NCI-H1092 (cell line): ENCODE measurements at places on chromosomes 11 and 22.
A peak's percentile ranks its signal among the peaks of the same experiment; 100 is the strongest.

DNA sequence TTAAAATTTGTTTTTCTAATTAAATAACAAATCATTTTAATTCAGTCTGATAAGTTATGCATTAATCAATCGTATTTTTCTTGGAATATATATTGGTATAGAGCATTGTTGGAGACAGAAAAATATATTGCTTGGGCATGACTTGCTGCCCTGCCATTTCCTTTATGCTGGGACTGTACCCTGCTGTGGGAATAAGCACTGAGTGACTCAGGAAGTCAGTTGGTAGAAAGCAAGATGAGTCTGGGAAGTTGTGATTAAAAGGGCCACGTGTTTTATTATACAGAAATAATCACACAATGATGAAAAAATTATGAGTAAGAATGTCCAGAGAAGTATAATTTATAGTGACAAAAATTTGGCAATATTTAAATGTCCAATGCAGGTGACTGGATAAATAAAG, 139.5 kb downstream of the KIF18A start:
- no peak for DNase-seq

- no peak for DNase-seq
Observed at GRCh38 chr22:40519284-40519947, 117.1 kb downstream of the MRTFA start.

DNA sequence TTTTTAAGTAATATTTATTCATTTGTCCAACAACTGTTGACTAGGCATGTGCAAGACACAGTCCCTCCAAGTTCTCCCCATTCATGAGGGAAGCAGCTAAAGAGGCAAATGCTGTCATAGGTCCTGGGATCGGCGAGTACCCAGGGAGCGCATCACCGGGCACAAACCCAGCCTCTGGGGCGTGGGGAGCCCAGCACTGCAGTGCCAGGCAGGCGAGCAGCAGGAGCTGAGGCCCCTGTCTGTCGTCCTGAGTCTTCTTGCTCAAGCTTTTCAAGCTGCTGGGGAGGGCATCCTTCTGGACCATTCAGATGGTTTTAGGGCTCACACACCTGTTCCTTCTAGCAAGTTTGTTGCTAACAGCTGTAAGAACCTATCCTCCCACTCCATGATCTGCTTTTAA, 62.1 kb downstream of the PPFIA1 start:
- no peak for DNase-seq

GRCh38 chr22:44026066-44026629, 2.0 kb downstream of the PARVB start:
- DNase-seq = no peak

GRCh38 chr11:85539740-85540139, 87.4 kb downstream of the DLG2 start:
- DNase-seq = no peak

GRCh38 chr11:62169935-62170334, 20.1 kb upstream of the SCGB1D1 start:
- DNase-seq = no peak

GRCh38 chr11:46345881-46346484, 1.3 kb upstream of the DGKZ start:
- no peak for DNase-seq

GRCh38 chr11:131622193-131622592, 251.8 kb downstream of the NTM start:
- no peak for DNase-seq

DNA sequence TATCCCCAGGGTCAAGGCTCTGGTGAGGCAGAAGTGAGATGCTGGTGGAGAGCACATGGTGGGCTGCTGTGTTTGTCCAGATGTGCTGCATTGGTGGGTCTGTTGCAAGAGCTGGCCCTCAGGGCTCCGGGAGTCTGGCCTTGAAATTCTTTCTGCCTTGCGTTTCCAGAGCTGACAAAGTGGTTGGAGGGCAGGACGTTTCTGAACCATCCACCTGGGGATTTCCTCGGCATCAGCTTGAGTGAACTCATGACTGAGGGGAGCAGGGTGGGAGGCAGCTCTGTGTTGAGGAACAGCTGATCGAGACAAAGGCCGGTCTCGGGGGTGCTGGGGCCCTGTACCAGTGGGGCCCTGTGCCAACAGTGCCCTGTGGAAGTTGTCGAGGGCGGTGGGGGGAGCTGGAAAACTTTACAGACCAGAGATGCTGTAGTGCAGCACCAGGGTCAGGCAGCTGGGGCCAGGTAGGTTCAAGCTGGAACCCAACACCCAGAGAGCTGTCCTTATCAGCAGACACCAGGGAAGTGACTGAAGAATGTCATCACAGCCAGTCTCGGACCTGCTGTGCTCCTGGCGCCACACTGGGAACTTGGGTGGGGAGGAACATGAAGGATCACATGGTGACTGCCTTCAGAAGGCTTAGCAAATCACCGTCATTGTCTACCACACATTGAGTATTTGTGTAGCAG, 4.9 kb downstream of the TSKU start:
- no peak for DNase-seq

- DNase-seq = no peak
Observed at GRCh38 chr11:123753110-123753509, 1.2 kb downstream of the OR6X1 start.

DNA sequence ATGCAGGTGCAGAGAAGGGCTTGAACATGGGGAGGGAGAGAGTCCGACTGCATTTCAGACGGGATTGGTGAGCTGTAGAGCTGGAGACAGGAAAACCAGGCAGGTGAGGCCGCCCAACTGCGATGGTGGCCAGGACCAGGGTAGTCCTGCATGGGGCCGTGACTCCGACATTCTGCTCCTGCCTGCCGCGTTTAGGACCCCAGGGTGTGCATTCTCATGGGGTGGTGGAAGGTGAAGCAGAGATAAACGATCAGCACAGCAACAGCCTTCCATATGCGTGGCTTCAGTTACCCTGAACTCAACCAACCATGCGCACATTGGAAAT, 29.3 kb downstream of the SHANK2 start:
- DNase-seq = no peak

DNA sequence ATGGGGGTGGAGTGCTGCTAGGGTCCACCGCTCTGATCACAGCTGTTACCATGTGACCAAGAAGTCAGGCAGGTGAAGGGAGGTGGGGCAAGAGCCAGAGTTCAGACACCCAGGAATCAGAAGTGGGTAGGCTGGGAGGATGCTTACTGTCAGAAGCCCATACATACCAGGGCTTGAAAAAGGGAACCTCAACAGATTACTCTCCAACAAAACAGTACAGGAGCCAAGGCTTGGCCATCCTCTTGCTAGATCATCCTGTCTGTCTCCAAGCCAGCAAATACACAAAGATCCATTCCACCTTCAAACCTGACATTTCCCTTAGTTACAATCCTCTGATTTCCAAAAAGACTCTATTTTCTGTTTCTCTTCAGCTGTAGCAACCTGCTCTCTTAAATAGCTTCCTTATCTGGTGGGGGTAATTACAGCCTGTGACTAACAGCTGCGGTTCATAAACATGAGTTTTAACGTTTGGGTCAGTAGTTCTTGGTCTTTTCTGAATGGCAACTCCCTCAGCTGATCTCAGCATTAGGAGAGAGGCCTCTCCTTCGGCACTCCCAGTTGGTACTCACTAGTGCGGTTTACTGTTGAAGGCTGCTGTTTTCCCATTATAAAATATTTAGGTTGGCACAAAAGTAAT, 31.1 kb upstream of the WT1 start:
- DNase-seq = no peak

DNA sequence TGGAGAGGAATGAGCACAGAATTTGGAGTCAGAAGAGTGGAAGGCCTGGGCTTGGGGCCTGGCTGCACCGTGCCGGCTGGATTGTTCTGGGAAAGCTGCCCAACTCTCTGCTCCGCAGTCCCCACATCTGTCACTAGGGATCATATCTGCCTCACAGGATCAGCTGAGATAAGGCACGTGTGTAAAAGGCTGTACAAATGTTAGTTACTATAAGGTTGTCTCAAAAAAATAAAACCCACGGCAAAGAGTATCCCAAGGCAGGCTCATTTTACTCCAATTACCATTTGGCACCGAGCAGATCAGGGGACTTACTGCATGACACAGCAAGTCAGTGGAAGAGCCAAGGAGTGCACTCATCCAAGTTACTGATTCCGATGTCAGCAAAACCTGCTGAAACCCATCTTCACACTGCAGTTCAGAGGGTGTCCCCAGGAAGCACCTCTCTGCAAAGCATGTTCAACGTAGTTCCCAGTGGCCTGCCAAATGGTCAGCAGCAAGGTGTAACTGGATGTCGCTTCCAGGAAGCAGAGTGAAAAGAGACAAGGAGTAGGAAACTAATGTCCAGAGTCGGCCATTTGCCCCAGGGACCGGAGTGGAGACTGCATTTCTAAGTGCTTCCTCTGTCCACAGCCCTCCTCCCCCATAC, 18.1 kb upstream of the MRTFA start:
- peak; percentile 12 for DNase-seq

- DNase-seq = no peak
Observed at GRCh38 chr22:19760951-19761724, 560 bp downstream of the TBX1 start.

DNA sequence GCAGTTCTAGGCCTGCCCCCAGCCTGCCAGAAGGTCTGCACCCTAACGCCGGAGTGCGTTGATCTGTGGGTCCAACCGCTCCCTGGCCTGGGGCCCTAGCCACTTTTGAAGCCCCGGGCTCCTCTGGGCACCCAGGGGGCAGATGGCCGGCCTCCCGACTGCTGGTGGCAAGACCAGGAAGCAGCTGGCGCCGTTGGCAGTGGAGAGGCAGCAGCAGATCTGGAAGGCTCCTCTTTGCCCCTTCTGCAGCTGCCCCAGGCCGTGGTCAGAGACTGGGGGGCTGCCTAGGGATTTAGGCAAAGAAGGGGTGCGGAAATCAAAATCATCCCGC, 445 bp upstream of the VWCE start:
- no peak for DNase-seq

DNA sequence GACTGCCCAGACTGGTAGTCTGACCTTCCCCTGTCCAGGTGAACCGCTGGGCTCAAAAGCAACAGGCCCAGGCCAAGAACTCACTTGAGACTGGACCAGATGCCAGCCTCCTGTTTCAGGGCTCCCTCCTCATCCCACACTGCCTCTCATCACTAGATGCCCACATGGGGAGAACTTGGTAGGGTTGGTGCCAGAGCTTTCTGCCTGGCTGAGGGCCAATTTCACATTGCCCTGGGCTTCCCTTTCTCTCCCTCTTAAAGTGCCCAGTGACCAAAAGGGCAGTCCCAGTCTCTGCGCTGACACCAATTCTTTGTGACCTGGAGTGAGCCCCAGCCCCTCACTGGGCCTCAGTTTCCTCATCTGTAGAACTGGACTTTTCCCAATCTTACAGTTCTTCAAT, 41.7 kb downstream of the C11orf58 start:
- no peak for DNase-seq

DNA sequence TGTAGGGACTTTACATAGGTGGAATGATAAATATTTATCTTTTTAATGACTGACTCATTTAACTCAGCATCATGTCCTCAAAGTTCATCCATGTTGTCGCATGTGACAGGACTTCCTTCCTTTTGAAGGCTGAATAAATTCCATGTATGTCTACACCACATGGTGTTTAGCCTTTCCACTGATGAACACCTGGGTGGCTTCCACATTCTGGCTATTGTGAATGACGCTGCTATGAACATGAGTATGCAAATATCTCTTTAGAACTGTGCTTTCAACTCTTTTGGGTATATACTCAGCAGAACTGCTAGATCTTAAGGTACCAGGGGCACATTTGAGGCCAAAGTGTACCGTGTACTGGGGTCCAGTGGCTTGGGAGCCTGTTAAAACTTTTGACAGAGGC, 24.1 kb downstream of the LARGE1 start:
- DNase-seq = no peak

DNA sequence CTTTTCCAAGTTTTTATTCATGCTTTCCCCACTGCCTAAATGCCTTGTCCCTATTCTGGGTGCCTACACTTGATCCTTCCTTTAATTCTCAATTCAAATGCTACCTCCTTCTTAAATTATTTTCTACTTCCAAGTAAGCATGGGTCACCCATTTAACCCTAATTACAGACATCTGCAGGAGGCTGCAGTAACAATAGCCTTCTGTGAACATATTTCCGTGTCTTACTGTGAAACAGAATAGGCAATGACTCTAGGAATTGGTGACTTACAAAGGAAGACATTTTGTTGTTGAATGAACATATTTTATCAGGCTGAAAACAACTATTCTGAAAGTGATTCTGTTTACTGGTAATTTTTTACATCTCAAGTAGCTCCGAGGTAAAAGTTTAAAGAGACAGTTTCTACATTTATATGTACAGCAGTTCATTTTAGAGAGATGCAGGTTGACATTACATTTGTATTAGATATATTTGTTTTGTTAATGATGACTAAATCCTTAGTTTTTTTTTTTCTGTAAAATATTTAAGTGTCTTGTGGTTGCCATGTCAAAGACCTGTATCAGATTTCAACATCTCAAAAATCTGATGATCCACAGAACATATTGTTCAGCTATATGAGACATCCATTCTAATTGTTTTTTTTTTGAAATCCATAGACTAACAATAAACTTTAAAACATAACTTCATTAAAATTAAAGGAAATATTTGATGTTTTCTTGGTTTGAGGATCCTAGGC, 316.8 kb downstream of the CASP12 start:
- no peak for DNase-seq

DNA sequence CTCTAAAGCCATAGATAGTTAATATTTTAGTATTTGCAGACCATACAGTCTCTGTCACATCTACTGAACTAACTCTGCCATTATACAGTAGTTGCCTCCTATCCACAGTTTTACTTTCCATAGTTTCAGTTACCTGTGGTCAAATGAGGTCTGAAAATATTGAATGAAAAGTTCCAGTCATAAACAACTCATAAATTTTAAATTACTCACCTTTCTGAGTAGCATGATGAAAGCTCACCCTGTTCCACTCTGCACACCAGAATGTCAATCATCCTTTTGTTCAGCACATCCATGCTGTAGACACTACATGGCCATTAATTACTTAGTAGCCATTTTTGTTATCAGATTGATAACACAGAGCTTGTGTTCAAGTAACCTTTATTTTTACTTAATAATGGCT, 51.7 kb upstream of the ME3 start:
- no peak for DNase-seq

GRCh38 chr11:33667819-33668467, 32.7 kb downstream of the C11orf91 start:
- peak; percentile 50 for DNase-seq

DNA sequence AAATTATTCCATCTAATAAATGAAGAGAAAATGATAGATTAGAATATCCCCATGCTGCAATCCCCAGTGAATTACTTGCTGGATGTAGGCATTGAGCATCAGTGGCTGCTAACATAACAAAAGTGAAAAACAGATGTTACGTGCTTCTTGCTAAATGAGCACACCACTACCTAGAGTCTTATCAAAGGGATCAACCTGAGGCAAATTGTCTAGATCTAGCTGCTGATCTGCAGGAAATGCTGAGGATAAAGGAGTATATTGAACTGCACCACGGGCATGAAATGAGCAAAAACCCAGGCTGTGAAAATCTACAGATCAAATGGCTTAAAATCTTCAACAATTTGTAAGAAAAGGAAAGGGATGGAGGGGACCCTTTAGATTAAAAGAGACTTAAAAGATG, 45.3 kb upstream of the SCUBE2 start:
- no peak for DNase-seq

GRCh38 chr11:29310725-29311342, 706.0 kb downstream of the KCNA4 start:
- DNase-seq = no peak
